Urinary bladder (tissue), 4 donors: ENCODE measurements at places on chromosomes 3 and 15. TPM values are rescaled to one million over a fixed set of nuclear protein-coding genes. Genes with fewer than 3 reads are reported as not detected.

MAP1A gene
- polyA plus RNA-seq: 27.3 TPM

EHHADH gene
- 5.1 TPM for polyA plus RNA-seq

PEX5L gene
- 0.03 TPM for polyA plus RNA-seq

TICRR gene
- 0.13 TPM for polyA plus RNA-seq

SETD2 gene
- polyA plus RNA-seq: 22.5 TPM
